ENCODE measurements at places on chromosomes 3 and 15.

DNA sequence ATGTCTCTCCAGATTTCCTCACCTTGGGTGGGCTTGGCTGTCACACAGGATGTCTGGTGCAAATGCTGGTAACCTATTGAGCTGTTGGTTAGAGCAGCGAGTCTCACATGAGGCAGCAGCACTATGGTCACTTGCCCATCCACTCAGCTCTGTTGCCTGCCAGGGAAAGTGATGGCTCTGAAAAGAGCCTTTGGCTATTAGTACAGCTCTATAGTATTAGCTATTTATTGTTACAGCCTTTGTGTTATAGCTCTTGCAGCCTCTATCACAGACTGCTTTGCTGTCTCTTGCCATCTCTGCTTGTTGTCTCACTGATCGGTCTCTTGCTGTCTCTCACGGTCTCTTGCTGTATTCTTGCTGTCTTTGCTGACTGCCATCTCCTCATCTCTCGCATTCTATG lies 114.3 kb downstream of the MFSD1 start:
- DNase-seq: no peak

DNA sequence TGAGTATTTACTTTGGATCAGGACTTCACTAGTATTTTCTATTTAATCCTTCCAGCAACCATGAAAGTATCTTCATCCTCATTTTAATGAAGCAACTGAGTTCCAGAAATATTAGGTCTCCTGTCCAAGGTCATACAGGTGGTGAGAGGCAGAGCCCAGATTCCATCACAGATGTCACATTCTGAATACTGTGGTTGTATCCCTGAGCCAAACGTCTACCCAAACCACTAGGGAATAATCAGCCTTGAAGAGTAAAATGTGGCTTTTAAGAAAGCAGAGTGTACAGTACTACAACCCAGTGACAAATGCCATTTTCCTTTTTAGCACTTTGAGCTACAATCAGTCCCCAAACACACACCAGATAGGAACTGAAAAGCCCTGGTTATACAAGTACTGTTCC lies 93.3 kb upstream of the TRIM42 start:
- no peak for DNase-seq

DNA sequence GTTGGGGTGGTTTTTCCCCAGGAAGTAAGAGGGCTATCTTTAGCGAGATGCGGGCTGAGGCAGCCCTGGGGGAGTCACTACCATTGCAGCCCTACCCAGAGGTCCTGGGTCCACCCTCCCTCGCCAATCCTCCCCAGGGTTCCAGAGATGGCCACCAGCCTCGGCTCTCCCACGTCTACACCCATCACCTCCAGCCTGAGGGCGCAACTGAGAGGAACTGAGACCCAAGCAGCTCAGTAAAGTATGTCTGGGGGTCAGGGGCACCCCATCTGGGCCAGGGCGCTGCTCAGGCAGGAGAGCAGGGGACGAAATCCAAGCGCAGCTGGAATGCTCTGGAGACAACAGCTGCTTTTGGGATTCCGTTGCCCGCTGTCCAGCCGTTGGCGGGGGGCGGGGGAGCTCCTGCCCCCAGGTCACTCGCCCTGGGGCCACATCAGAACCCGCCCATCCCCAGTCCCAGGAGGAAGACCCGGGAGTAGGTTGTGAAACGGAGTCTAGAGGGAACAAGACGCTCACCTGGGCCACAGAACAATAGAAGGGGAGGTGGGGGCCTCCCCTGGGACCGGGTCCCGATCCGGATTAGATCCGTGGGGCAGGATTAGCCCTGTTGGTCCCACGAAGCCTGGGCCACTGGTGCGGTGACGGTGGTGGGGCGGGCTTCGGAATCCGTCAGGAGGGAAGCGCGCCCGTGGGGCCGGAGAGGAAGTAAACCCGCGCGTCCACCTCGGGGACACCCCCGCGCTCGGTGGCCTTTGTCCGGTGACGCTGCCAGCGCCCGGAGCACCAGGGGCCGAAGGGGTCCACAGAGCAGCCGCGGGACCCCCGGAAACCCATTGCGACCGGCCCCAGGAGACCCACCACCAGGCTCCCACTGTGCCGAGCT lies 1.4 kb upstream of the NDUFAF3 start:
- DNase-seq: no peak

DNA sequence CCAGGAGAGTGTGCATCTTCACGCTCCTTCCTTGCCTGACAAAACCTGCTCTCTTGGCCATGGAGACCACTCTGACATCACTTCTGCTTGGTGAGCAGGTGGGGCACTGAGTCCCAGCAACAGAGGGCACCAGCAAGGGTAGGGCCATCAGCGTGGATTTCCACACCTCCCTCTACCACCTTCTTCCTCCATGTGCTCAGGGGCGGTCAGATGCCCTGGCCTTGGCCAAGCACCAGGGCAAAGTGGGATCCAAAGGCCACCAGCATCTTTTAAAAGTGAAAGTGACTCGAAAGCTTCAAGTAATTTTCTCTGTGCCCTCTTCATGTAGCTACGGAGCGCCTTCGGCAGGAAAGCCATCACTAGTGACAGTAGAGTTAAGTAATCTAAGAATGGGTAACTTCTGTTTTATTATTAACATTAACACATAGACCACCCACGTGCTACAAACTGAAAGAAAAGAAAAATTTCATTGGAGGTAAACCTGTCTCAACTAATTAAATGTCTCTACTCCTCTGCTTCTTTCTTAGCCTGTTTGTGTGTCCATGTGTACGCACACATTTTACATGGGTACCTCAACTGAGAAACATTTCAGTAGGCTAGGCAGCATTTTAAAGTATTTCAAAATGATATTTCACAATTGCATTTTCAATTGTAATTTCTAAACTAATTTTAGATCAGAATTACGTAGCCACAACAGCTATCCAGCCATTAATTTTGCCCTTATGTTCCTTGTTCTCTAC lies 57.9 kb downstream of the CHSY1 start:
- no peak for DNase-seq

DNA sequence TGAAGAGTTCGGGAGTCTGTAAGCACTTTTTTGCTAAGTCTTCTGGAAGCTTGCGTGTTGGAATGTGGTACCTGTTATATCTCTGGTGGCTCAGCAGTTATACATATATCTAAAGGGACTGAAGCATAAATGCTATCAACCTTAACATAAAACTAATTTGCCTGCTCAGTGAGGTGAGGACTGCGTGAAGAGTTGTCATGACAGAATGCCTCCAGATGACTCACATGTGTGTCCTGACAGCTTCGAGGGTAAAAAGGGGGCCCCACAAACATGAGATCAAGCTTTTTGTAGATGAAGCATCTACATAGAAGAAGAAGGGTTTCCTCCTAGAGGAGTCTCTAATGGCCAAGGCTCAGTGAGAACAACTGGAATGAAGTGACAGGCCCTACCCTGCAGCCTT lies 88.8 kb upstream of the C3orf80 start:
- DNase-seq: no peak

- no peak for DNase-seq
These were observed 439.3 kb upstream of the KCNMB2 start for GRCh38 chr3:178096955-178097354.

- no peak for DNase-seq
These were observed 146.8 kb downstream of the SMAD6 start for GRCh38 chr15:66848686-66849392.

DNA sequence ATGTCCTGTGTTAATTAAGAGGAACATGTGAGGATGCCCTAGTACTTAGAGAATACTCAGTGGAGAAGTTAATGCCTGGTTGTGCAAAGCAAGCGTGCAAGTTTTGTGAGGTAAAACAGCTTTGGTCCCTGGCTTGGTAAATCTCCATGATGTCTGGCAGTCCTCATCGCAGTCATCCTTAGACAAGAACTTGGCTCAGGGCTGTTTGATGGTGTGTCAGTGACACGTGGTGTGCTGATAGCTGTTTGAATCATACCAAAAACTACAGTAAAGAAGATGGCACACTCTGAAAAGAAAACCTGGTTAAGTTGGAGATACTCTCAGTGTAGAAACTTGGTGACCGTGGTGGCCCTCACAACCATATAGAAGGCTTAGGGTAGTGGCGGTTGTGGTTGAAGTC lies 361.7 kb downstream of the FEZF2 start:
- DNase-seq: no peak

DNA sequence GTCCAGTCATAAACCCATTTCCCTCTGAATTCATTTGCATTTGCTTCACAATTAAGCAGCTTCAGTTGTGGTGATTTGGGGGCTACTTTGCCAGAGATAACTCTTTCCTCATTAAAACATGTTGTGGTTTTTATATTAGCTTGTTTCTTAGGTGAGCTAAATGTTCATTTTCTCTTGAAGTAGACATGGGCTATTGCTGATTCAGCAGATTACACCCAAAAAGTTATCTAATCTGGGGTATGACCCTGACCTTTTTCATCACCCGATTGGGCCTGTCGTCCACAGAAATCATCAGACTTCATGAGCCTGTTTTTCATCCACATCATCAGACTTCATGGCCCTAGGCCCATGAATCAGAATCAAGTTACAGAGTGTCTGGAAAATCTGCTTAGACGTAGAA lies 97.5 kb upstream of the KLHL25 start:
- DNase-seq: no peak

All from stimulated activated CD8-positive, alpha-beta memory T cell treated with anti-CD3 and anti-CD28 coated beads, Interleukin-7, amount 100 ng/mL, for 1 hour (primary cell).